ENCODE measurements at places on chromosomes 2 and 18.

DNA sequence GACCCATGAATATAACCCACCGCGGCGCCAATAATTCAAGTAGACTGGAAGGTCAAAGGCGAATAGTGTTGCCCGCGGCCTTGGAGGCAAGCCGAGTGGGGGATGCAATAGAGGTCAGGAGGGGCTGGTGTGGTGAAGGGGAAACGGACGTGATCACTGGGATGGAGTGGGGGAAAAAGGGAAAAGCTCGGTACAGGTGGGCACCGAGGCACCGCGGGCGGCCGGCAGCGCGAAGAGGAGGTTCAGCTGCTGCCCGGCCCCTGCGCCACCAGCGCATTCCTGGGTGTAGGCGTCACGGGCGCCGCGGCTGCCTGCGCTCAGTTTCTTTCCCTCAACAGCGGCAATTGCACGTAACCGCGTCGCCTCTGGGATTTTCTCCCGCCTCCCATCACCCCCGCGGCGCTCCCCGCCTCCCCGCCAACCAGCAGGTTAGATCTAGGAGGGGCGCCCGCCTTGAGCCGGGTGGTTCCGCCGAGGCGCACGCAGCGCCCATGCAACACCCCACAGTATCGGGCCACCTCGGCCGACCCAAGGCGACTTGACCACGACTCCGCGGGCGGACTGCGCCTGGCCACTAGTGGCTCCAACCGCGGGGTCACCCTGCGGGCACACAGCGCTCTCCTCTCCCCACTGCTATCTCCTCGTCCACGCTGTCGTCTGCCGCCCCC lies 1.5 kb downstream of the RND3 start:
- DNase-seq = no peak

GRCh38 chr2:28658369-28658768 lies 93.3 kb upstream of the PPP1CB start:
- no peak for DNase-seq

- DNase-seq = no peak
Measured at GRCh38 chr18:46485675-46486194, 171.3 kb downstream of the LOXHD1 start.

- DNase-seq = no peak
Measured at GRCh38 chr2:102425441-102426132, 2.6 kb downstream of the IL18RAP start.

- no peak for DNase-seq
Measured at GRCh38 chr2:197090742-197091367, 164.3 kb upstream of the PGAP1 start.

All from stimulated activated CD8-positive, alpha-beta memory T cell treated with anti-CD3 and anti-CD28 coated beads, Interleukin-15, amount 100 ng/mL, for 24 hours (primary cell).